ENCODE measurements at places on chromosomes 3 and 15.
A peak's percentile ranks its signal among the peaks of the same experiment; 100 is the strongest.

DNA sequence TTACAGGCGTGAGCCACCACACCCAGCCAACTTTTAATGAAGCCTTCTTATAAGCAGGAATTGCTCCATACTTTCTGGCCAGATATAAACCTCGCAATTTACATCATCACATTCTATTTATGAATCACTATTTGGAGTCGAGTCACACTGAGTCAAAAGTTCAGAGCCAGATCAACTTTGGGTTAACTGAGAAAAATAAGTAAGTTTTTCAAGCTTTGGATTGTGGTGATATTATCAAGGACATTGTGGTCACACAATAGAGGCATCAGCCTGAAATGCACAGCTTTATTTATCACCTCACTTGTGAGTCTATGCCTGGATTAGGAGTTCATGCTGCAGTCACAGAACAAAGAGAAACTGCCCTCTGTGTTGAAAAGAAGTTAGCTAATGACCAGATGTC, 1163.5 kb downstream of the ROBO1 start:
- no peak for DNase-seq

GRCh38 chr3:183123891-183124290, 24.6 kb upstream of the MCCC1 start:
- DNase-seq = peak; percentile 43

GRCh38 chr3:109337393-109337792, at the start of gene DPPA4:
Gene DPPA4, minus strand, starts transcription at chr3:109337546. Its CDS starts 29 bp downstream, at chr3:109337517.
- DNase-seq = no peak

- no peak for DNase-seq
Measured at GRCh38 chr3:134605556-134605955, 45.3 kb downstream of the KY start.

DNA sequence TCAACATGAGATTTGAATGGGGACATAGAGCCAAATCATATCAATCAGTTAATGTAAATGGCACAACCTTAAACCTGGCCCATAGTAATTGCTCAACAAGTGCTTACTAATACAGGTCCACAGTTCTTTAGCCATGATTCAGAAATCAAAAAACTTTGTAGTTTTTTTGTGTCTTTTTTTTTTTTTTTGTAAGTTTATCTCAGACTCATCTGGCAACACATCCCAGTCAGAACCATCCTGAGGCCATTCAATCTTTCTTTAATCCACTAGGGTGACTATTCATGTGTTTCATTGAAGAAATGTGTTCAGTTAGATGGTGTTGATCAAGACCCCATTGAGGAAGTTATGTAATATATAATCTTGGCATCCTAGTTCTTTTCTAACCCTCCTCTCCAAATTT, 65.4 kb downstream of the ABI3BP start:
- DNase-seq = no peak

DNA sequence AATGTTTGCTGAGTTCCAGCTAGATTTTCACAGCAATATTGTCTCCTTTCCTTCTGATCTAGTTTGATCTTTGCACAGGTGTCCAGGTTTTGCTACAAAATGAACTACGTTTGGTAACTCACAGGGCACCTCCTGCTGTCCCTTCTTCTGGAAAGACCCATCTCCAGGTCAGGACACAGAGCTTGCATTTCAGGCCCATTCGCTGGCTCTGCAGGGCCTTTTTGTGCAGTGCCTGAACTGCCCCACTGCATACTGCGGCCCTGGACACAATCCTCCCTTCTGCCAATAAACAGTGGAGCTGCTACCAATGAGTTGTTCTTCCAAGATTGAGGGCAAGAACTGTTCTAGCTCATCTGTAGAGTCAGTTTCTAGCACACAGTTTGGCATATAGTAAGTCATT, 50.7 kb upstream of the BDH1 start:
- DNase-seq = no peak

GRCh38 chr3:2898591-2899353, 211.4 kb downstream of the IL5RA start:
- DNase-seq = no peak

DNA sequence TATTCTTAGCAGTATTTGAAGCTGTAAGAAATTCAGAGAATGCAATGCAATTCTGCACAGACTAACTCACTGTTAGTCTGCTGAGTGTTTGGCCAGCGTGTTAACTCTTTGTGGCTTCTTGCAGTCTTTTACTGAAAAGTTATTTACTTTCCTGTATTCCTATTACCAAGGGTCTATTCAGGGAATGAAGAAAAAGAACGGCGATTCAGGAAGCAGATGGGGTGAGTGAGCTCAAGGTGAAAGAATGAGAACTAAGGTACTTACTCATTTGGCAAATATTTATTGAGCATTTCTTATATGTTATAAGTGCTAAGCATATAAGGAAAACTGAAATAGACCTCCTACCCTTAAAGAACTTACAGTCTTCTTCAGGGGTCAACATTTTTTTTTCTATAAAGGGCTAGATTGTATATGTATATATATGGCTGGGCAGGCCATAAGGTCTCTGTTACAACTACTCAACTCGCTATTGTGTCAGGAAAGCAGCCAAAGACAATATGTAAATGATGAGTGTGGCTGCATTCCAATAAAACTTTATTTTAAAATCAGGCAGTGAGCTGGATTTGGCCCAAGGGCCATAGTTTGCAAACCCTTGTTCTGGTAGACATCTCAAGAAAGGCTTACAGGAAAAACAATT, 271.9 kb upstream of the GADL1 start:
- no peak for DNase-seq

DNA sequence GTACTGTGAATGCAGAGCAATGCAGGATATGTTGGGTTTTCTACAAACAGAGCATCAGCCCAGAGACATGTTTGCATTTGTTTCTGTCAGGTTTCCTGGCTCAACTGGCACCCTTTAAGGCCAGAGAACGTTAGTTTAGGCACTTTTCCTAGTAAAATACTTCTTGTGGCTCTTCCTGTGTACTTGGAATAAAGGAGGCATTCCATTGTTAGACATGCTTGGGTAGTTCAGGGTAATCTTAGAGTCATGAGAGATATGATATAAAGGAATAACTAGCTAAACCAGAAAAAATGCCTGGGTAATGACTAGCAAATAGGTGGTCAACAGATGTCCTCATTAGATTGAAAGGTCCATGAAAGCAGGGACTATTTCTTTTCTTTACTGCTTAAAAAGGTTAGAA, 60.4 kb upstream of the RBM5 start:
- DNase-seq = no peak

GRCh38 chr3:123054109-123054778, 12.6 kb upstream of the PDIA5 start:
- DNase-seq = no peak

DNA sequence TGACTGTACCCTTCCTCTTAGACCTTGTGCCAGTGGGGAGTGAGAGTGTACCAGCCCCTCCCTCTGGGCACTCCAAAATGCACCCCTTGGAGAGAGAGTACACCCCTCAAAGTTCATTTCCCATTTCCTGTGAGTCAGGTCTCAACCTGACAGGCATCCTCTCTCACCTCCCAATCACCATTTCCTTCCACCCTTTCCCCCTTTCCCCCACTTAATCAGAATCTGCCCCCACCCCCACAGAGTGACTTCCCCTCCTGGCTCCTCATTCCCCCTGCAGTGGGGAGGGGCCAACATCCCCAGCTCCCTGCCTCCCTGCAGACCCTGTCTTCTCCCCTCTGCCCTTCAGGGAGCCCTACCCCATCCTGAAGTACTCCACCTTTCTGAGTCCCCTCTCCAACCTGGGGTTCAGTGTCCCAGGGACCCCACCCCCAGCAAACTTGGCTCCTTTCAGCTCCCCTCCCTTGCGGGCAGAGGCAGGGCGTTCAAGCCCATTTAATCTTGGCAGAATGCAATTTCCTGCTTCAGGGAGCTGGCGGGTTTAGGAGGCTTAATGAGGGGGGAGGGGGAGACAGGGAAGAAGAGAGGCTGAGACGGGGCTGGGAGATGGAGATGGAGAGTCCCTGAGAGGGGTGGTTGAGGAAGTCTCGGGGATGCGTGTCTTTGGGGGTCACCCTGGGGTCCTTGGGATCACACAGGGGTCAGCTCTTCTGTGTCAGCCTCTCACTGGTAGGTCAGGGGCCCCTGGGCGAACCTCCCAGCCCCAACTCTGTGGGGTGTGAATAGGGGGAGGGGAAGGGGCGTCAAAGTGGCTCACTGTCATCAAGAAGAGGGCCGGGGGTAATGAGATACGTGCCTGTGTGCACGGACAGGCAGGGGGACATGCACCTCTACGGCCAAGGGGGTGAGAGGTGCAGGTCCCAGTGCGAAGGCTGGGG, 16.6 kb upstream of the SEMA3F start:
- peak; percentile 45 for DNase-seq
